ENCODE measurements at places on chromosomes 3 and 15.

- DNase-seq, result peak; percentile 20
Measured at GRCh38 chr15:97961067-97961954, 808 bp downstream of the ARRDC4 start.

DNA sequence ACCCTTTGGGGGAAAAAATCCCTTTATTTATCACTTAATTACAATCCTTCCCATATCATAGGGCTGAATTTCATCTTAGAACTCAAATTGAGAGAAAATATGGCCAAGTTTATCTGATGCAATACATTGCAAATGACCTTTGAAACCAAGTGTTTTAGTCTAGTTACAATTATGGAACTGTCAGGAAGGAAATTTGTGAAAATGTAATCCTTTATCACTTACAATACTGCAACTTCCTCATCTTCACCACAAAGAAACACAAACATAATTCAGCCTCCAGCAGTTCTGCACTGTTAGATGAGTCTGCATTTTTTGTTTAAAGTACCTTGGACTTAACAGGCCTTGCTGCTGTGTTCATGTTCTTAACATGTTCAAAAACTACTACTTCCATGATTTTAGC lies 4.6 kb downstream of the CCPG1 start:
- peak; percentile 62 for DNase-seq

- DNase-seq, result no peak
Measured at GRCh38 chr3:82004266-82004665, 242.8 kb upstream of the GBE1 start.

DNA sequence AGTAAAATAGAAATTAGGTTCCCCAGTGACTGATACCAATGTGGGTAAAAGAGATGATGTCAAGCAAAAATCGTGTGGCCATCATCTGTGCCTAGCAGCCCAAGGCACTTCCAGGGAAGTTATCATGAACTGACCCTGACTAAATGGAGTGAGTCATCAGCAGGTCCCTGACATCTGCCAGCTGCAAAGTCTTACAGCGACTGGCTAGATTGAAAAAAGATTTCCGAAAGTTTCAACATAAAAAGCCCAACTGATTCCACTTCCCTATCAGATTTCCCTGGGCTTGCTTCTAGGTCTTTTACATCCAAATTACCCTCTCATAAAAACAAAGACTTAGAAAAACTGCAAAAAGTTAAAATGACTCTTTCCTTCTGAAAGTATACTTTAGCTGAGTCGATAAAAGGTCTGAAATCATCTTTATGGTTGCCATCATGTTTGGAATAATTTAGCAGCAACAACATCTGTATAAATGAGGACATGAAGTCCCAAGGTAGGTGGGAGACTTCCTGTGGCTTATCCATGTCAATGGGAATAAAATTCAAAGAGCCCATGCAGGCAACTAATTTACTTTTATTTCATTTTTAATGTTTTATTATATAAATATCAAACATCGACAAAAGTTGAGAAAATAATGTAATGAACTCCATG lies 342.8 kb downstream of the ERC2 start:
- DNase-seq, result peak; percentile 65

DNA sequence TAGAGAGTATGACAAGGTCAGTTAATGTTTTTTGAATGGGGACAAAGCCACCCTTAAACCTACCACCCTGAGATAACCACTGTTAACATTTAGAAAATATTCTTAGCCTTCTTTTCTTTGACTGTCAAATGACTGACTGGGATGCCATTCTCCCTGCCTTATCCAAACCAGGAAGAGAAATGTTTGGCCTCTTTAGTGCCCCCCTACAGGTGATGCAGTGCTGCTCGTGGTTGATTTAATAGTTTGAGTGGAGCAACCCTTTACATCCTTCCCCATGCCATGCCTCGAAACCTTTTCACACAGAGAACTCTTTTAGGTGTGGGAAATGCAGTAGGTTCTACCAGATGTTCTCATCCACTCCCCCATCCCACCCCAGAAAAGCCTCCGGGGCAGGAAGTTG lies 38.7 kb upstream of the UMPS start:
- DNase-seq, result no peak

DNA sequence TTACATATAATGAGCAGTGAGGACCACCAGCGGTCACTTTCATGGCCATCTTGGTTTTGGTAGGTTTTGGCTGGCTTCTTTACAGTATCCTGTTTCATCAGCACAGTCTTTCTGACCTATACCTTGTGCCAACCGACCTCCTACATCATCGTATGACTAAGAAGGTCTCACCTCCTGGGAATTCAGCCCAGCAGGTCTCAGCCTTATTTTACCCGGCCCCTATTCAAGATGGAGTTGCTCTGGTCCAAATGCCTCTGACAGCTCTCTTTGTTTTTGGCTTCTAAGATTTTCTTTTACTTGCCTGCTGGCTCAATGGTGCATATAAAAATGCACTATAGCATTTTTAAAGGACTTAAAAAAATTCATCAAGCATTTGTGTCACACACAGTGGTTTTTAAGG lies 3.2 kb upstream of the MME start:
- peak; percentile 22 for DNase-seq

- DNase-seq, result no peak
Measured at GRCh38 chr3:117285737-117286136, 576.2 kb downstream of the TUSC7 start.

- peak; percentile 67 for DNase-seq
Measured at GRCh38 chr3:183306798-183307671, 54.0 kb downstream of the B3GNT5 start.

DNA sequence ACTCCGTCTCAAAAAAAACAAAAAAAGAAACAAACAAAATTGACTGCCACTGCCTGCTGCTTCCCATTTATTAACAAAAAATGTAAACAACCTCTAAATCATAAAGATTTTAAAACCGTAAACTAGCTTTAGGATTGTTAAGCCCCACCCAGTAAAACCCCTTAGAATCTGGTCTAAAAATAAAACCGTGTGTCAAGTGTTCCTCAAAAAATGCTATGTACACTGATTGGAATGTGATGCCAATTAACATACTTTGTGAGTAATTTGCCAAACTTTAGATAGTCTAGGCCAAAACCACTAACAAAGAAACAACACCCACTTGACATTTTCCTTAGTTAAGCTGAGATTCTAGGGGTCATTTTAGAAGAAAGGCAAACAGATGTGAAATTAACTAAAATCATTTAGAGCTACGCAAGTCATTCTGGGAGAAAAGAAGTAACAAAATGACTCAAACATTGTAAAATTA lies 5.3 kb downstream of the RAF1 start:
- peak; percentile 48 for DNase-seq

DNA sequence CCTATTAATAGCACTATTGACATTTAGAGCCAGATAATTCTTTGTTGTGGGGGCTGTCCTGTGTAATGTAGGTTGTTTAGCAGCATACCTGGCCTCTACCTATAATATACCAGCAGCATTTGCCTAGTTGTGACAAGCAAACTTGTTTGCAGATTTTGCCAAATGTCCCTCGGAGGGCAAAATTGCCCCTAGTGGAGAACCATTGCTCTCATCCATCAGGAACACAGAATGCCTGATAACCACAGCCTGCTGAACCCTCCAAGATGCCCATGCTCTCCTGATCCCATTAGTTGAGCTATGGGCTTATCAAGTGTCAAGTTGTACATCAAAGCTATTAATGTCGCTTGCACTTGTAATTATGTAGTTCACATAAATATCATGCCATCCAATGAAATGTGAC lies 15.0 kb upstream of the KBTBD8 start:
- no peak for DNase-seq

DNA sequence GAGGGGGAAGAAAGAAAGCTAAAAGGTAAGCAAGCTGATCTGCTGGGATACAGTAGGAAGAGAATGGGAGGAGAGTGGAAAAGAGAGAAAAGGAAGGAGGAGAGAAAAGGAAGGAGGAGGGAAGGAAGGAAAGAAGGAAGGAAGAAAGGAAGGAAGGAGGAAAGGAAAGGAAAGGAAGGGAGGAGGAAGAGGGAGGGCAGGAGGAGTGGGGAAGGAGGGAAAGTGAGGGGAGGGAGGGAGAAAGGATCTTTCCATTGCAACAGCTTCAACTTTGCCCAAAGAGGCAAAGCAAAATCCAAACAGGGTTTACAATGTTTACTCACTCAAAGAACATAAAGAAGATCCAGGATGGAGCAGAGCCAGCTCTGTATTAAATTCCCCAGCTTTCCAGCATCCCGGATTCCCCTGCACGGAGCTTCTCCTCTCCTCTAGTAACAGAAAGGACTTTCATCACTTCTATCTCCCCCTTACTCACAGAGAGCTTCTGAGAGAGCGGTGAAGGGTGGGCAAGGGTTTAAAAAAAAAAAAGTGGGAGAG lies 494.2 kb upstream of the PROK2 start:
- DNase-seq, result no peak

GRCh38 chr15:26394801-26395200 lies 378.1 kb downstream of the GABRB3 start:
- no peak for DNase-seq

All from fibroblast of pulmonary artery (primary cell).